ENCODE measurements at places on chromosomes 1 and 21.
A peak's percentile ranks its signal among the peaks of the same experiment; 100 is the strongest.

- no peak for DNase-seq
Observed at GRCh38 chr21:17446737-17447136, 66.1 kb upstream of the CXADR start.

- DNase-seq: no peak
Observed at GRCh38 chr1:206787891-206788290, 15.6 kb upstream of the IL10 start.

DNA sequence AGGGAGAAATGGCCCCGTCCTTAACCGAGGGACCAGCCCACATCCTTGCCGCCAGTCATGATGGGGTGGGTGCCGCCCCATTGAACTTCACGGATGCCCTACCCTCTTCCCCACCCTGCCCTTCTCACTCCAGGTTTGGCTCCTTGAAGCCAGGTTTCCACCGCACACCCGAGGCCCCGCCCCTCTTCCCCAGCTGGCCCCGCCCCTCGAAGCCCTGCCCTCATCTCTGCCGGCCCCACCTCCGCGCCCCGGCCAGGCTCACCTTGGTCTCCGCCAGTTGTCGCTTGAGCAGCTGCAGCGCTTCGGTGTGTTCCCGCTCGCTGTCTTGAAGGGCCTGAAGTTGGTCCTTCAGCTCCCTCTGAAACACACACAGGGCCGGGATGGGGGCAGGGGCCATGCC, 16.6 kb downstream of the TRIM62 start:
- no peak for DNase-seq

DNA sequence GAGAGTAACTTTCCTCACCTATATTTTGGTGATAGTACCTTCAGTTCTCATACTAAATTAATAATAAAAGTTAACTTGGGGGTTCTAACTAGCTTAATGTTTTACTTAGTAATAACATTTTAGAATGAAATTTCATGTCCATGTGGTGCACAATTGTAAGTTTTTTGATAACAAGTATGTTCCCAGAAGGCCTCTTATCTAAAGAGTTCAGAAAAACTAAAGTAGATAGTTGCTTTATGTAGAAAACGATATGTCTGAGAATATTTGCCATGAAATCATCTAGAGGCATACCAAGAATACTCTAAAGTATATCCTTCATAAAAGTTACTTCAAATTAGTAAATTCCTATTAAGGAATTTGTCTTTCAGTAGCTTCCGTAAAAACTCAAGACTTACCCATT, 10.2 kb upstream of the ADCY10 start:
- no peak for DNase-seq

DNA sequence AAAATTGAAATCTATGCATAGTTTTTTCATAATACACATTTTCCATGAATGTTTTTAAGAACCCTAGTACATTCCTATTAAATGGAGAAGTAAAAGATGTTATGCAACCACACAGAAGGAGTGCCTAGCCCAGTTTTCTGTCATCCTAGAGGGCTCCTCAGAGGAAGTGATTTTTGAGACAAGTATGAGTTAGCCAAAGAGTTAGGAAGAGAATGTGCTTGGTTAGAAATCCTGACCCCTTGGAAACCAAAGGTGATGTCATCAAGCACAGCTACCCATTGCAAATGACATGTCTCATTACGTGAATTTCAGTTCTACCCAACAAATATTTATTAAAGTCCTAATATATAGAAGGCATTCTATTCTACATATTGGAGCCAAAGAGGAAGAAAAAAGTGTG, 88.9 kb upstream of the TNFSF4 start:
- peak; percentile 45 for DNase-seq

- no peak for DNase-seq
Observed at GRCh38 chr1:109237512-109237911, 11.8 kb upstream of the CELSR2 start.

DNA sequence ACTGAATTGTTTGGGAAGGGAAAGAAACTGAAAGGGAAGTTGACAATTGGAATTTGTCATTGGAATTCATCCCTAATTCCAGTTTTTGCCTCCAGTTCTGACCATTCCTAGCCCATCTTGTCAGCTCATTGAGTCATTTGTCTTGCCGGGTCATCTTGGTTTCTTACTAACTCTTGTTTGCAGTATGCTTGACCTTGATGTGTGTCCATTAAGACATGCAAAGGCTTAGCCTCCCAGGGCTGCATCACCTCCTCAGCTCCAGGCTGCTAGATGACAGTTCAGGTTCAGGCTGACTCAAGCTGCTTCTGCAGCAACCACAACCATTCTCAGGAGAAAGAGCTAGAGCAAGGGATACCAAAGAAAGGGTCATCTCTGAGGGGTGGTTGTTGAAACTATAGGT, 151.3 kb upstream of the PTGFR start:
- peak; percentile 82 for DNase-seq

GRCh38 chr1:220572416-220572815, 44.5 kb downstream of the MARK1 start:
- no peak for DNase-seq

GRCh38 chr1:119007670-119008482, 19.7 kb upstream of the TBX15 start:
- DNase-seq: no peak

GRCh38 chr1:75996196-75996595, 64.0 kb upstream of the ASB17 start:
- peak; percentile 51 for DNase-seq

GRCh38 chr1:66274634-66275033, 259.3 kb upstream of the SGIP1 start:
- DNase-seq: peak; percentile 38

- DNase-seq: no peak
Observed at GRCh38 chr1:29352719-29353420, 116.5 kb downstream of the PTPRU start.
